ENCODE measurements at places on chromosomes 6 and 20. TPM values are rescaled to one million over a fixed set of nuclear protein-coding genes. Genes with fewer than 3 reads are reported as not detected.

The PDE7B gene
- total RNA-seq = 41.9 TPM

The HUS1B gene
- total RNA-seq = not detected

The VSTM2L gene
- 1.9 TPM for total RNA-seq

The C20orf202 gene
- total RNA-seq = not detected

The TRAPPC3L gene
- total RNA-seq = not detected

The HLA-DPB1 gene
- 4.1 TPM for total RNA-seq

The C6orf163 gene
- 0.44 TPM for total RNA-seq

The LZTS3 gene
- total RNA-seq = 3.3 TPM

The KIAA0408 gene
- 4.6 TPM for total RNA-seq

The LPA gene
- total RNA-seq = not detected

The IL17F gene
- total RNA-seq = not detected

The TMEM14B gene
- total RNA-seq = 45.9 TPM

The MYLK2 gene
- total RNA-seq = not detected

The ABHD16B gene
- not detected for total RNA-seq

The SMOC2 gene
- 1.5 TPM for total RNA-seq

The SLCO4A1 gene
- 0.24 TPM for total RNA-seq
